Mucosa of descending colon (tissue), 3 donors: ENCODE measurements at places on chromosomes 11 and 22. TPM values are rescaled to one million over a fixed set of nuclear protein-coding genes. Genes with fewer than 3 reads are reported as not detected.

DNA sequence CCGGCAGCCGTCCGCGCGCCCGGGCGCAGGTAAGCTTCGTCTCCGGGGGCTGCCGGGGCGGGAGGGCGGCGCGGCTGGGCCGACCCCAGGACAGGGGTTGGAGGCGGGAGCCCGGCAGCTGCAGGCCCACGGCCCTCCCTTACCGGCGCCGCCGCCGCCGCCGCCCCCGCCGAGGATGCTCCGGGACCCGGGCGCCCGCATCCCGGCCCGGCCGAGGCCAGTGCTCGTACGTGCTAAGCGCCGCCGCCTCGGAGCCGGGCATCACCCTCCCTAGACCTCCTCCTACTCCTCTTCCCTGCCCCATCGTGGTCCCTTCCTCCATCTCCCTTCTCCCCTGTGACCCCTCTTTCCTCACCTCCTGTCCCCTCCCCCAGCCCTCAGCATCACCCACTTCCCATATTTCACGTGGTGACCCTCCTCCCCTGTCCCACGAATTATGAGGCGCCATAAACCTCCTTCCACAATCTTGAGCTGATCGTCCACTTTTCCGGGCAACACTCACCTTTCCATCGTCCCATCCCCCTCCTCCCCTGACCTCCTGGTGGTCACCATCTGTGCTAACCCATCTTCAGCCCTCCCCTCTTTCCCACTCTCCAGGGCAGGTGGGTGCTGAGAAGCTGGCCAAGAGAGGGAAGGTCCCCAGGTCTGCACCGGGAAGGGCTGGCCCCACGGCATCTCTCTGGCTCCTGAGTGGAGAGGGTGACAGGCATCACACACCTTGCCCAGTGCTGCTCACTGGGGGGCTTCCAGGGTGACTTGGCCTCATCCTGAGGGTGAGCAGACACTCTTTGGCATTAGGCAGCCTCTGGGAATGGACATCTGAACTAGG is 612 bp downstream of the ASPHD2 start:
- peak; percentile 35 for DNase-seq

DNA sequence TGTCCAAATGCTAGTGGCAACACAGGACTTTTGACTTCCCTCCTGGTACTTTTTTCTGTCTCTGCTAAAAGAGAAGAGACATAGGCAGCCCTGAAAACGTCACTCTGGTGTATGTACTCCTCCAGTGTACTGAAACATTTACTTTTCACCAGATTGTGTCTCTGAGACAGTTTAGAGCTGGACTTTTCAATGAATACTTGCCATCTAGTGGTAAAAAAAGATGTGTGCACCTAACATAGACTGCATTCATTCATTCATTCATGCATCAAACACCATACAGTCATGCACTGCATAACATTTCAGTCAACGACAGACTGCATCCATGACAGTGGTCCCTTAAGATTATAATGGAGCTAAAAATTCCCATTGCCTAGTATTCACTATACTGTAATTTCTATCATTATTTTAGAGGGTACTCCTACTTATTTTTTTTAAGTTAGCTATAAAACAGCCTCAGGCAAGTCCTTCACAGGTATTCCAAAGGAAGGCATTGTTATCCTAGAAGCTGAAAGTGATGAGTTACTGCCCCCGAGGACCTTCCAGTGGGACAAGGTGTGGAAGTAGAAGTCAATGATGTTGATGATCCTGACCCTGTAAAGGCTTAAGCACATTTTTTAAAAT is 186.2 kb downstream of the SPON1 start:
- DNase-seq, result no peak

GRCh38 chr22:47160781-47161520 is 398.5 kb downstream of the TBC1D22A start:
- peak; percentile 6 for DNase-seq

IGSF9B gene
- total RNA-seq, result 5.2 TPM

GRCh38 chr11:134531327-134532130 is 119.5 kb upstream of the B3GAT1 start:
- DNase-seq, result no peak

TRIM44 gene
- total RNA-seq, result 83.6 TPM

DNA sequence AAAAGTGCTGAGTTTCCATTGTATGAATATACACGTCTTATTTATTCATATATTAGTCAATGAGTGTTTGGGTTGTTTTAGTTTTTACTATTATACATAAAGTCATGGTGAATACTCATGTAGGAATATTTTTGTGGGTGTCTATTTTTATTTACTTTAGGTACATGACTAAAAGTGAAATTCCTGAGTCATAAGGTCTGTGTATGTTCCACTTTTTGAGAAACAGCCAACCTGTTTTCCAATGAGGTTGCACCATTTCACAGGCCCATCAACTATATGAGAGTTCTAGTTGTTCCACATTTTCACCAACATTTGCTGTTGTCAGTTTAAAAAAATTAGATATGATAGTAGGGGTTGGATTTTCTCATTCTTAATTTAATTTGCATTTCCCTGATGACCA is 6.6 kb upstream of the OR6X1 start:
- DNase-seq, result no peak

EMSY gene
- total RNA-seq, result 25.0 TPM

GRCh38 chr11:2205214-2205720 is 33.7 kb upstream of the TH start:
- peak; percentile 16 for DNase-seq

NFAM1 gene
- total RNA-seq, result 2.9 TPM

GRCh38 chr22:36871669-36872081 is 10.9 kb downstream of the NCF4 start:
- DNase-seq, result no peak

- no peak for DNase-seq
Measured at GRCh38 chr11:83773950-83774880, 488.0 kb upstream of the CCDC90B start.

- DNase-seq, result no peak
Measured at GRCh38 chr11:74989260-74989638, 516 bp downstream of the NEU3 start.

ACRV1 gene
- total RNA-seq, result 0.38 TPM

APOBEC3B gene
- 23.6 TPM for total RNA-seq

DNA sequence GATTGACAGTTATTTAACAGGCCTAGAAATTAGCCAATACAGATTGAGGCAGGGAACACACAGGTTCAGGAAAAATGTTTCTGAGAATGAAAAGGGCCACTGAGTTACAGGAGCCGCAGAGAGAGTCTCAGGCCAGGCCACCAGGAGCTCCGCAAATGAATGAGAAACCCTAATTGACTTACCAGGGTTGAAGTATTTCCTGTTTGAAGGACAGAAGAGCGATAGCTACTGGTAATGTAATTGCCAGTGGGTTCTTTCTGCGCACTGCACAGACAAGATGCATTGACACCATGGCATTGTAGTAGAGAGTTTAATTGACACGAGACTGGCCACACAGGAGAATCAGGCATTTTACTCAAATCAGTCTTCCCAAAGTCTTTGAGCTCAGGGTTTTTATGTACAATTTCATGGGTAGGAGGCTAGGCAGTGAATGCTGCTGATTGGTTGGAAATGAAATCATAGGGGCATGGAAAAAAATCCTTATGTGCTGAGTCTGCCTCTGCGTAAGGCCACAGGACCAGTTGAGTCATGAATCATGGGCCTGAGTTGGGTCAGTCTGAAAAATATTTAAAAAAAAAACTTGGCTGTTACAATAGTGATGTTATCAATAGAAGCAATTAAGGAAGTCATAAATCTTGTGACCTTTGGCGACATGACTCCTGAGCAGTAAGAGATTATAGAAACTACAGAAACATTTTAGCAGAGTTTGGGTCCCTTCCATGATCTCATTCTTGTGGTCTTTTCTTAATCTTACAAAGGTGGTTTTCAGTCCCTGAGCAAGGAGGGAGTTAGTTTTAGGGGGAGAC is 203.8 kb downstream of the CASP12 start:
- no peak for DNase-seq

DNA sequence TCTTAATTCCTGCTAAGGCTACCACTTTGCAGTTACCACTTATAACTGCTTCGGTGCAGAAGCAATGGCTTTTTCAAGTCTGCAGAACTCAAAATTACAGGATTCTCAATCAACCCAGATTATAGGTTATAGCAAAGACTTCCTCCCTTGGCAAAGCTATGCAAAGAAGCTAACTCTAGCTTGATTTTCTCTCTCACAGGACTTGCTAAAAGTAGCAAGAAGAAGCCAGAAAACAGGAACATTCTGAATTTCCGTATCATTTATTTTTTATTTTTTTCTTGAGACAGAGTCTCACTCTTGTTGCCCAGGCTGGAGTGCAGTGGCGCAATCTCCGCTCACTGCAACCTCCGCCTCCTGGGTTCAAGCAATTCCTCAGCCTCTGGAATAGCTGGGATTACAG is 10.7 kb upstream of the PLEKHB1 start:
- no peak for DNase-seq

SMIM35 gene
- not detected for total RNA-seq

CCDC81 gene
- 0.60 TPM for total RNA-seq

CARNS1 gene
- 0.26 TPM for total RNA-seq

DNA sequence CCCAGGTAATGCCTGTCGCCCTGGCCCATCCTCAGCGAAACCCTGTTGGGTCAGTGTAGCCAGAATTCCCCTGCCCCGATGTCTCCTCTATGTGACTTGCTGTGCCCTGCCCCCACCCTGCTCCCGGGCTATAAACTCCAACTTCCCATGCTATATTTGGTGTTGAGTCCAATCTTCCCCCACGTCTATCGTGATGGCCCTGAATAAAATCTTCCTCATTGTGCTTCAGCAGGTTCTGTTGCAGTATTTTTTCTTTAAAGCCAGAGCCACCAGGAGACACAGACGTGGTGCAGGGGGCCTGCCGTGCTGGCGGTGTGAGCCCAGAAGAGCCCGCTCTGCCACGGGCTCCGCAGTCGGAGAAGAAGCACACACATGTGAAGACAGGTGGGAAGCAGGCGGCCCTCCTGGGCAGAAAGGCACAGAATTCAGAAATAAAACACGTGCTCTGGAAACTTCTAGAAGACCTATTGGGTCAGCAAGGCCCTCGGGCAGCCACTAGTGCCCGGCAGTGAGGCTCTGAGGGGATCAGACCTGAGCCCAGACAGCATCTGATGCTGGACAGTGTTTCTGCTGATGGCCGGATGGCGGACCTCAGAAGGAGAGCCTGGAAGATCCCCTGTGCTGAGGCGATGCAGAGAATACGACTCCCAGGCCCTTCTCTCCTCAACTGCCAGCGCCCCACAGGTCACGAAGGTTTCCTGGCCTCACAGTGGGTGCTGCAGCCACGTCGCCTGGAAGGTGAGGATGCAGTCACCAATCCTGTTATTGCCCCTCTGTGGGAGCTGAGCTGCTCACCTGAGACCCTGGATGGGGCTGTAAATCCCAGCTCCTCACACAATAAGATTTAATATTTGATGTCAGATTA is 501.9 kb downstream of the BRD1 start:
- no peak for DNase-seq

CCDC15 gene
- total RNA-seq, result 1.6 TPM

DNA sequence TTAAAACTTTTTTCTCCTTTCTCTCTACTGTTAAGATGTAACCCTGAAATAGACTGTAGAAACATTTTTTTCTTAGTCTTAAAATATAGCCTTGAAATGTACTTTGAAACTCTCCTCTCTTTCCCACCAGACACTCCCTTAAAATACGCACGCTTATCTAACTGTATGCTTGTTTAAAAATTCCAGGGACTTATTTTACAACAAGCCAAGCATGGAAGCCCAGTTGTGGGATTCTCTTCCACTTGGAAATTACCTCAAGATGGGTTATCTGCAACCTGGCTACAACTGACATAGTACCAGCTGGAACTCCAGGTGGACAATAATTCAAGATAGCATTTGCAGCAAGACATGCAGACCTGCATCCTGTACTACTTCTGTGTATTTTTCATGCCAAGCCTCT is 12.1 kb upstream of the CHORDC1 start:
- peak; percentile 19 for DNase-seq

DNA sequence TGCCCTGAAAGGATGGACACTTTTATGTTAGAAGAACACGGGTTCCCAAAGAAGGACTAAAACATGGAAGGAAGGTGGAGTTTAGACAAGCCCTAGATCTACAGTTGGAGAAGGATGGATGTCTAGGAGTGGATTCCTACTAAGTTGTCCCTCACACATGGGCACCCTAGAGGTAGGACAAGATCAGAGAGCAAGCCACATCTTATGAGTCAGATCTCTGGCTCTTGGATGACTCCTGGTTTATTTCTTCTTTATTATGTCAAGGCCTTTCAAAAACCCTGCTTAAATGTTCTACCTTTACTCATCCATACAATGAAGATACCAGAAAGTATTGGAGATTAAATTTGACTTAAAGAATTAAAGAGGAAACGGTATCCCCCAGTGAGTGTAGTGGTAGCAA is 34.4 kb downstream of the PRCP start:
- DNase-seq, result no peak

DNA sequence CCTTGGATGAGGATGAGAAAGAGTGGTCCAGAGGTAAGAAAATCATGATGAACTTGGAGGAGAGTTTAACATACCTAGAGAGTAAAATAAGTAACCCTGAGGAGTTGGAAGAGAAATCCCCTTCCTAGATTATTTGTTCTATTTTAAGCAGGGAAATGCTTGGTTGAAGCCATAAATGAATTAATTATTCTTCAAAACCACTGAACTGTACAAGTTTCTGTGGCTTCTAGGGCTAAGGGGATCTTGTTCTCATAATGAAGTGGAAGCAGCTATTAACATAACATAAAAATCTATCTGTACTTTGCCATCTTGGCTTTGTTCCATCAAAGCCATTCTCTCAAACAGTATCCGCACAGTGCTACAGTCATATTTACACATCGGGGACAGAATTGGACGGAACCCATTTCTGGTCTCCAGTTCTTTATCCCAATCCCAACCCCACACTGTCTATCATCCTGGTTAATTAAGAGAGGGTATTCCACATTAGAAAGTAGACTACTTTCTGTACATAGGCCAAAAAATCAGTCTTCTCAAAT is 14.5 kb upstream of the ARHGAP42 start:
- no peak for DNase-seq

DNA sequence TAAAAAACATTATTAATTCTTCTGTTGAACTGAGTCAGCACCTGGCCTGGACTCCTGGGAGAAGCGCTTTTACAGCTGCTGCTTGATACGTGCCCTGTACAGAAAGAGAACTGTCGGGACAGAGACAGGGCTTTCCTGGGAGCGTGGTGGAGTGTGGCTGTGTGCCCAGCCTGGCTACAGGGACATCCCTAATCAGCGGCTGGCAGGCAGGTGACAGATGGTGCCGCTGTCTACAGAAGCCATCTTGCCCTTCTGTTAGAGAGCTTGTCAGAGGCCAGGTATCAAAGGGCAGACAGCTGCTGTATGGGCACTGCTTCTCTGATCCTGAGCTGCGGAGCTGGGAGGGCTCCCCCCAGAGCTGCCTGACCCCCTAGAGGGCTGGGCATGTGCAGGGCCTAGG is 361.8 kb downstream of the TENM4 start:
- no peak for DNase-seq
